ENCODE measurements at places on chromosomes 12 and 14.

GRCh38 chr14:57375156-57375555, 15.2 kb upstream of the NAA30 start:
- no peak for DNase-seq

DNA sequence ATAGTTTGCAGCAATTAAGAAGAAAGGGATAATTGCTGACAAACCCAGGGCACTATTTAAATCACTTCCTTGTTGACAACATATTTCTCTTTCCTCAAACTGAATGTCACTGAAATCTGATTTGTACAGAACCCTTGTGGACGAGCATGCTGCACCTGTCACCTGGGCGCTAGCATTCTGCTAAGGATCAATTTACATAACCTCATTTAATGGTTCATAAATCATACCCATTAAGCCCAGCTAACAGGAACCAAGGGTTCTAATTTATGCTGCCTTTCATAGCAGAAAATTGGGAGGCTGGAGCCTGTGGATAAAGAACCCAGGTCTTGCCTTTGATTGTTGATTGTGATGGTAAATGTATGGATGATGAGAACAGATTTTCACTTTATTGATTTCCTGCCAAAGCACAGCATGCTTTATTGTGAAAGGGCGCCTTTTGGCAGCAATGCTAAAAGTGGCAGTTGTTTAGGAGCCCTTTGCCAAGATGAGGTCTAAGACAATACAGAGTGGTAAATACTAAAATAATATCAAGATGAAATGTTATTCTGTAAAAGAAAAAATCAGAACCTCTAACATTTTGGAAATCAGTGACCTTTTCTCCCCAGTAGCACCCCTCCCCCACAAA, 95.4 kb downstream of the NKX2-1 start:
- no peak for DNase-seq

GRCh38 chr14:28754209-28754985, 12.2 kb upstream of the FOXG1 start:
- peak; percentile 39 for DNase-seq

DNA sequence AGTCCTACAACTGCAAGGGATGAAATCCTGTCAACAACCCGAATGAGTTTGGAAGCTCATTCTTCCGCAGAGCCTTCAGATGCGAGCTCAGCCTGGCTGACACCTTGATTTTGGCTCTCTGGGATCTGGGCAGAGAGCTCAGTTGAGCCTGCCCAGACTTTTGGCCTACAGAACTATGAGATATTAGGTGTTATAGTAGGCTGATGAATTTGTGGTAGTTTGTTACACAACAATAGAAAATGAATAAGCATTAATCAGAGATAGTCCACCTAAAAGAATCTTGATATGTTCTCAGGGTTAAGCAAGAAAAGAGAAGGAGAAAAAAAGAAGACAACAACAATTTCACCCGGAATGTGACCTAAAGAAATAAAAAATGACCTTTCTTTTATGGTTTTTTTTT, 30.4 kb upstream of the GZMB start:
- no peak for DNase-seq

- no peak for DNase-seq
Observed at GRCh38 chr14:51095854-51096823, 1.2 kb upstream of the TRIM9 start.

DNA sequence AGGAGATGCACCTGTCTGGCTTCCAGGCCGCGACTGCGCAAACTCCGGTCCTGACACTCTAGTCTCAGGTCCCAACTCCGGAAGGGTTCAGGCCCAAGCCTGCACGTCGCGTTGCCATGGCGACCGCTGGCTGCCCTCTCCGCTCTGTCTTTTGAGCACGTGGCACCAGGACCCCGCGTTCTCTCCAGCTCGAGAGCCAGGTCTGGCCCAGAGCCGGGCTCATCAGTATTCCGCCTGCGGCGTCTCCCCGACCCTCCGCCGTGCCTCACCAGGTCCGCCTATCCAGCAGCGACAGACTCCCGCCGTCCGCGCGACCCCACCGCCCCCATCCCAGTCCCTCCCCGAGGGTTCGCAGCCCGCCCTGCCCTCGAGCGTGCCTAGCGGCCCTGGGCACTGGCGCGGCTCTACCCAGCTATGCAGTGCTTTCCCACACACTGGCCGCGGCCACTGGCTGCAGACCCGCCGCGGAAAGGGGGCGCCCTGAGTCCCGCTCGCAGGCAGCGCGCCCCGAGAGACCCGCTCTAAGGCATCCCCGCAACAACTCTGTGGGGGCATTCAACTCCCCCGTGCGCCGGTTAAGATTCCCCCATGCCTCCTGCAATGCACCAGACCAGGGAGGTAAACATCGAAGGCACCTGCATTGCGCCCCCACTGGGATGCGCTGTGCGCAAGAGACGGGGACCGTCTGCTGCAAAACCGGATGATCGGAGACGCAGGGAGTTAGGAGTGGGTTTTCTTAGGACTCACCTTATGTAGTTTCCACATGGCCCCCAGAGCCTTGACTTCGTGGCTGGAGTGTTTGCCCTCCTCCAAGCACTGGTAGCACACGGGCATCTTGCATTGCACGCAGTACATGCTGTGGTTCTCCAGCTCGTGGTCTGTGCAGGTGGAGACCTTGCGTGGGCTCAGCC, 1.3 kb downstream of the TRIM9 start:
- DNase-seq: peak; percentile 47

GRCh38 chr12:58254463-58255100, 313.2 kb downstream of the ATP23 start:
- DNase-seq: no peak

DNA sequence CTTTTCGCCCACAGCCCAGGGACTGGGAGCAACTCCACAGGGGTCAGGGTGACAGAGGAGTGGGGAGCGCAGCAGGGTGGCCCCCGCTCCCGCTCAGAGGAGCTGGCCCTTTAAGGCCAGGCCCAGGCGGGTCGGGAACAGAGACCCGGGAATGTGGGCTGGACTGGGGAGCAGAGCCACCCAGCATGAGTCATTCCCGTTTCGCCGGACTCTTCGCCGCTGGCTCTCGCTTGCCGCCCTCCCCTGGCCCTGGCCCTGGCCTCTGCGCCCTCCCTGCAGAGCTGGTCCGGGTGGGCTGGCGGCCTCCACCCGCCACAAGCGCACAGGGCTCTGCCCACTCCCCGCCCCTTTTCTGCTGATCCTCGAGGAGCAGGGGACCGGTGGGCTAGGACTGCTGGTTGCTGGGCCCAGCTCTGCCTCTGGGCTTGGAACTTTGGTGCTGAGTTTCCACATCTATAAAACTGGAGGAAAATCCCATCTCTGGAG, 92.8 kb downstream of the NINJ2 start:
- no peak for DNase-seq

DNA sequence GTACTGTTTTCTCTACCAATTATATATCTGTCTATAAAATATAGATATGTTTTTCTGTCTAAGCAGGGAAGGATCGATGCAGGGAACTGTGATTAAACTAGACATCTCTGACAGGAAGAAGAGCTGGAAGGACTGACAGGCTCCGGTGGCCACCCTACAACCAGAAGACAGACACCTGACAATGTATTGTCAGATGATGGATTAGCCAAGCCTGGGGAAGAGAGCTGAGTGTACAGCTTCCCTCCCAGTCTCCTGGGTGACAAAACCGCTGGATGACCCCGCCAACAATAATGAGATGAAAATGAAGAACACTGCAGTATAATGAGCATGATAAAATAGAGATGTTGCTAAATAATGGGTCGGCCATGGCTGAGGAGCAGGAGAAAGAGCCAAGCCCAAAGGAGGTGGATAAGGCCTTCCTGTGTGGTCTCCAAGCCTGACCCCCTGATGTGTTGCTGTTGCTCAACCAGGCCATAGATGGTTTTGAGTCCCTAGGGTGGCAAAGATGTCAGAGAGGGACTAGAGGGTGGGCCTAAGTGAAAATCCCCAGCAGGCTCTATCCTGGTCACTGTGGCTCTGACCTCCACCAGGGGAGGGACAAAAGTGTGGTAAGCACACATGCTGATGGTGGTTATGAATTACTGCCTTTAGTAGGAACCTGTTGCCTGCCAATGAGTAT, 28.2 kb downstream of the DHRS2 start:
- no peak for DNase-seq

- no peak for DNase-seq
Observed at GRCh38 chr14:35262436-35262835, 29.7 kb upstream of the PSMA6 start.

GRCh38 chr12:105077435-105077834, 6.8 kb downstream of the ALDH1L2 start:
- DNase-seq: no peak

DNA sequence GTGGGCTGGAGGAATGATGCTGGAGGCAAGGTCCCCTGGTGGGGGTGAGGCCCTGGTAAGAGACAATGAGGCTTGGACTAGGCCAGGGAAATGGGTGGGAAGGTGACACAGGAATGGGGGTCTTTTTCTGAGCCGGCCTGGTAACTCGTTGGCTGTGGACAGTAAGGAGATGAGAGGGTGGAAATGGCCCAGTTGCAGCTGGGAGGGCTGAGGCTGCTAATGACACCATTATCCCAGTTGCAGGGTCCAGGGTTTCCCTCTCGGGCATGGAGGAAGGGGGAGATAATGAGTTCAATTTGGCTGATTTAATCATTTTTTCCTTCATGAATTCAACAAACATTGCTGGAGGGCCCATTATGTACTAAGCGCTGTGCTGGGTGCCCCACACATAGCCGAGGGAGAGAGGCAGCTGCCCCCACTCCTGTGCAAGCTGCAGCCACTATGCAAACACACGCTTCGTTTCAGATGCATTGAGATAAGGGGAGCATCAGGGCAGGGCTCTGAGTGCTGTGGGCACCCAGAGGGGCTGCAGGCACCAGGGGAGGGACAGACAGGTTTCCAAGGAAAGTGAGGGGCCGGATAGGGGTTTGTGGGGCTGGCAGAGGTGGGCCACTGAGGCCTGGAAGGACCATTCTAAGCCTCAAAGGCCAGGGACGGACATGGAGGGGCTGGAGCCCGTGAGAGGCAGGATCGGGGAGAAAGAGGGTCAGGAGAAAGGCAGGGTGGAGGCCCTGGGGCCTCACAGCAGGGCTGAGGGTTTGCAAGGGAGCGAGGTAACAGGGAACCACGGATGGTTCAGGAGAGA, 43.2 kb upstream of the MEG3 start:
- DNase-seq: no peak

DNA sequence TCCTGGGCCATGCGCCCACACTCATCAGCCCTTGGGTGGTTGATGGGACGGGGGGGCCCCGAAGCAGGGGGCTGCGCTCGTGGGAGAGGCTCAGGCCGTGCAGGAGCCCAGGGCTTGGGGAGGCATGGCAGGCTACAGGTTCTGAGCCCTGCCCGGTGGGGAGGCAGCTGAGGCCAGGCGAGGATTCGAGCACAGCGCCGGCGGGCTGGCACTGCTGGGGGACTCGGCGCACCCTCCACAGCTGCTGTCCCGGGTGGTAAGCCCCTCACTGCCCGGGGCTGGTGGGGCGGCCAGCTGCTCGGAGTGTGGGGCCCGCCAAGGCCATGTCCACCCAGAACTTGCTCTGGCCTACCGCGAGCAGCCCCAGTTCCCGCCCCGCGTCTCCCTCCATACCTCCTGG, 295.8 kb upstream of the SEL1L start:
- no peak for DNase-seq

DNA sequence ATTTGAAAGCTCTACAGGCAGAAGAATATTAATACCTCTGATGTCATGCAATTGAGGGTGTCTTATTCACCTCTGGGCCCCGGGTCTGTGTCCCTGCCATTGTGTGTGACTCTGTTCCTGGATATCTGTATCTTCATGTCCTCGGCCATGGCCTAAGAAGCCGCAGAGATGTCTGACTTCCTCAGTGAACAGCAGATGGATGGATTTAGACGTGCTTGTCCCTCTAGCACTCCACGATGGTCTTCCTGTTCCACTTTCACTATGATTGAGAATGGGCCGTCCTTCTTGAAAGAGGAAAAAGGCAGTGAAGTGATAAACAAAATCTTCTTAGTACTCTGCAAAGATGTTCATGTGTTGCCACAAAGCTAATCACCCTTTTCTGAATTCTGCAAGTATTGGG, 217.4 kb downstream of the SLC41A2 start:
- DNase-seq: peak; percentile 67

- DNase-seq: peak; percentile 75
Observed at GRCh38 chr14:69151458-69152180, 1.3 kb downstream of the DCAF5 start.

DNA sequence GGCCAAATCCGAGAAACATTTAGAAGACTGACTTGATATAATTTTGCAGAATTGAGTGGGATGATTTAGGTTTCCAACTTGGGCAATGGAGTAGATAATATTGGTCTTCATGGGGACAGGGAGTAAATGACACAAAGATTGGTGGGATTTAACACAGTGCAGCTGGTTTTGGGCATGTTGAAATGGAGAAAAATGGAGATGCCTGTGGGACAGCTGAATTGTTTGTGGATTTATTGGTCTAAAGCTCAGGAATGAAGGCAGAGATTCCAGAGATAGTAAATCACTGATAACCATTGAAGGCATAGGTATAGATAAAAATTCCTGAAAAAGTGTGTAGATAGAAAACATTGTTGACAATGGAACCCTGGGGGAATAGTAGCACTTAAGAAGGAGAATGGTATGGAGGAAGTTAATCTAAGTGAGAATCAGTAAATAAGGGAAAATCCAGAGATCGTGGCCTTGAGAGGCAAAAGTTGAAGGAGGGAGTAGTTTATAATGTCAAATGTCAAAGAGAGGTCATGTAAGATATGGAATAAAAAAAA, 120.9 kb upstream of the ATP2B1 start:
- DNase-seq: no peak

- no peak for DNase-seq
Observed at GRCh38 chr14:32244404-32244803, 41.3 kb upstream of the RNU6-8 start.

GRCh38 chr12:124898200-124898922, 16.1 kb downstream of the UBC start:
- peak; percentile 85 for DNase-seq

- DNase-seq: no peak
Observed at GRCh38 chr14:90429236-90429635, 32.4 kb downstream of the CALM1 start.
